Body of pancreas (tissue), 4 donors: ENCODE measurements at places on chromosomes 6 and 20. TPM values are rescaled to one million over a fixed set of nuclear protein-coding genes. Genes with fewer than 3 reads are reported as not detected.

Gene TSHZ2
- total RNA-seq: 9.6 TPM

Gene LY6G5B
- 8.3 TPM for total RNA-seq

Gene JPH2
- 2.1 TPM for total RNA-seq

Gene BTN1A1
- total RNA-seq: not detected

Gene PPP1R14C
- 0.26 TPM for total RNA-seq

Gene OPRM1
- not detected for total RNA-seq

Gene HLA-DOA
- 2.0 TPM for total RNA-seq

Gene PTCRA
- not detected for total RNA-seq

DNA sequence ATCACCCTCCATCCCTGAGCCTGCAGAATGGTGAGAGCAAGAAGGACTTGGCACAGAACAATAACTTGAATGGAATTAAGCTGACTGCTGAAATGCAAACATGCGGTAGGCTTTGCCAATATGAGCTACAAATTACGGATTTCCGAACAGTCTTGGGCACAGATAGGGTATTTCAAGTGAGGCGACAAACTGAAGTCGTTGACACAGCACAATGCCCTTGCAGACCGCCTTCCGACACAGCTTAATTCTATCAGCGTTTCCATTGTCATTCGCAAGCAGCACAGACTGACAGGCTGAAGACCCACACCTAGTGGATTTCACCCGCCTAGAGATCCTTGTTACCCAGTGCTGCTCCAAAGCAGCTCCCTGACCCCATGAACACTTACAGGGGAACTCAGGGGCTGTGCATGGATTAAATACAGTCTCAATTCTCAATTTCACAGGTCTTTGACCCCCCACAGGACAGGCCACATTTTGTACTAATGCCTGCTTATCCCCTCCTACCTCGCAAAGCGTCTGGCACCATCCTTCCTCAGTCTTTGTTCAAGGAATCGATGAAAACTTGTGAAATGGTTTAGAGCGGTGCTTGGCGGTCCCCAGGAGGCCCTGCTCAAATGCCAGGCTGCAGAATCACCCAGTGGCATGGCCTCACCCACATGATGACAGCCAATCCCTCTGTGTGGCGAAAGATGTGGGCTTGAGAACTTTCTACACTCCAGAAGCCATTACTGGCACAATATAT, 34.6 kb downstream of the RAMACL start:
- no peaks in the 10 kb centered on the region for H3K27me3 ChIP-seq
- no peak for DNase-seq
- H3K4me3 ChIP-seq: no peak overlapping the region
- H3K36me3 ChIP-seq: no peaks in the 10 kb centered on the region
- H3K4me1 ChIP-seq: peaks cover 15% of the 10 kb centered on the region

- no peak overlapping the region for H3K27ac ChIP-seq
- H3K4me1 ChIP-seq: no peaks in the 10 kb centered on the region
- no peaks in the 10 kb centered on the region for H3K27me3 ChIP-seq
- no peak for DNase-seq
- no peak overlapping the region for H3K4me3 ChIP-seq
- no peaks in the 10 kb centered on the region for H3K36me3 ChIP-seq
Measured at GRCh38 chr6:127402890-127403617, 56.1 kb downstream of the KIAA0408 start.

- H3K4me1 ChIP-seq: no peaks in the 10 kb centered on the region
- no peaks in the 10 kb centered on the region for H3K36me3 ChIP-seq
- no peak for DNase-seq
Measured at GRCh38 chr6:163637524-163637923, 223.0 kb downstream of the QKI start.

DNA sequence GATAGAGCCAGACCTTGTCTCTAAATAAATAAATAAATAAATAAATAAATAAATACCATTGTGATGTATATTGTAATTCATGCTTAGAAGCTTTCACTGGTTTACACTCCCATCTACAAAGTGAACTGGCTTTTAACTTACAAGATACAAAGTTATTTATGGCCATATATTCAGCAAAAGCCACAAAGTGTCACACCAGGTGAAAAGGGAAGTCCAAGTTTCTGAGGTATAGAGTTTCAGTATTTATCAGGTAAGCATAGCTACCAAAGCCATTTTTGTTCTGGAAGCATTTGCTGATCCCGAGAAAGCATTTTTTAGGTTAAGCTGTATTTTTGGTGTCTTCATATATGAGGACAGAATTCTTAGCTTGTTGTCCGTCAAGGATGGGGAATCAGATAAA, 22.1 kb upstream of the PKIG start:
- no peak for DNase-seq
- no peak overlapping the region for H3K27ac ChIP-seq
- no peaks in the 10 kb centered on the region for H3K4me1 ChIP-seq
- H3K27me3 ChIP-seq: no peaks in the 10 kb centered on the region
- no peaks in the 10 kb centered on the region for H3K36me3 ChIP-seq

DNA sequence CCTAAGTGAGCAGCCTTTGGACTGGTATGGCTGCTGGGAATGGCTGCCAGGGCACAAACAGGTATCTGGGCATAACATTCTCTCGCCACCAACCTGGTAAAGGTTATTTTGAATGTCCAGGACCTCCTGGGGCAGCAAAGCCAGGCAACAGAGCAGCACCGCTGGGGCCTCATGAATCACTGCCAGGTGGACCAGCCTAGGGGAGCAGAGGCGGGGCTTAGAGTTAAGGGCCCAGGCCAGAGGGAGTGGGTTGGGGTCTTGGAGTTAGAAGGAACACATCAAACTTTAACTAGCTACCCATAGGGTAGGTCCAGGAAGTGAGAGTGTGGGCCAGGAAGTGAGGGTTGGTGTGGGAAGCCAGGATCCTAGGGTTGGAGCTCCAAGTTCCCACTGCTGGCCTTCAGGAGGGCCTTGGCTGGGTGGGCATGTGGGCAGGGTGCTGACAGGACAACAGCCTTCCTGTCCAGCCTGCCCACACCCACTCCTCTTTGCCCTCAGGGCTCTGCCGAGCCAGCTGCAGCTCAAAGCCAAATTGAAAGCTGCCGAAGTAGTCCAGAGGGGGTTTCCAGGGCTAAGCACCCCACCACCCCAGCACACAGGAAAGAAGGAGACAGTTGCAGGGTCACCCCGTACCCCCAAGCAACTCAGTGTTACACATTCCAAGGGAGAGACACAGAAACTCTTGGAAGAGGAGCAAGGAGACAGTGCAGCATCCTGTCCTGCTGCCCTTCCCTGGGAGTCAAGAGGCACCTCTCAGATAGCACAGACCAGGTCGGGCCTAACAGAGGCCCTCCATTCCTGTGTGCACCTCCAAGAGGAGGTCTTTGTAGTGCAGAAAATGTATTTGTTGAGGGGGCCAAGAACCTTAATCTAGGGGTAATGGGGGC, 2.6 kb downstream of the NFKBIE start:
- no peak overlapping the region for H3K4me3 ChIP-seq
- H3K27me3 ChIP-seq: no peaks in the 10 kb centered on the region
- no peak for DNase-seq
- H3K27ac ChIP-seq: peak overlapping the region; percentile 87

- no peaks in the 10 kb centered on the region for H3K27me3 ChIP-seq
- peak; percentile 72 for DNase-seq
- peaks cover 48% of the 10 kb centered on the region for H3K4me1 ChIP-seq
- H3K4me3 ChIP-seq: no peak overlapping the region
Measured at GRCh38 chr20:62485062-62485700, 9.4 kb upstream of the GATA5 start.

- H3K4me1 ChIP-seq: no peaks in the 10 kb centered on the region
- no peak overlapping the region for H3K4me3 ChIP-seq
- no peak overlapping the region for H3K27ac ChIP-seq
- H3K36me3 ChIP-seq: no peaks in the 10 kb centered on the region
Measured at GRCh38 chr6:148445116-148445515, 102.5 kb downstream of the SASH1 start.

DNA sequence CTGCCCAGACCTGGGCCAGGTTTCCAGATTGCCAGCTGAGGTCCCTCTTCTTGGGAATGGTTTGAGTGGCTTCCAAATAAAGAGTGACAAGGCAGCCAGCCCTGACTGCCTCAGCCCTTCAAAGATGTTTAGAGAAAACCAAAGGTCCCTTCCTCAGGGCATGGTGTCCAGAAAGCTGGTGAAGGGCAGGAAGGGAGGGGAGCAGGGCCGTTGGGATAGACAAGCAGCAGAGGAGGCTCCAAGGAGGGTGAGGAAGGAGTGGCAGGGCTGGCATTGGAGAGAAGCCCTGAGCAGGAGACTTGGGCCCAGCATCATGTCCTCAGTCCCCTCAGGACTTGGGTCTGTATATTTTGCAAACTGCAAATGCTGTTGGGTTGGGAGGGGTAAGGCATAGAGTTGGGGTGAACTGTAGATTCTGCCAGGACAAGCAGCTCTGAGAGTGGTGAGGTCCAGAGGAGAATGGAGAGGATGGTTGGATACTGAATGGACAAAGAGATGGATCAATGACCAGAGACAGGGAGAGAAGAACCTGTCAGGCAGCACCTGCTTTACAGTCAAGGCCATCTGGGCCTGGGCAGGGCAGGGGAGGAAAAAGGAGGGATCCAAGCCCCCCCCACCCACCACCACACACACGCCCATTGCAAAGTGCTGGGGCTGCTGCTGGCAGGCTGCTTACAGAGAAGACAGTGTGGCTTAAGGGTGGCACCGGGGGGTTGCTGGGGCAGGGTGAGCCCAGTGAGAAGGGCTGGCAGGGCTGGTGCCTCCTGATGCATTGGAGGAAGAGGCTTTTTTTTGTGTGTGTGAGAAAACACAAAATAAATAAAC, 5.5 kb upstream of the DSN1 start:
- H3K4me1 ChIP-seq: peaks cover 4% of the 10 kb centered on the region
- H3K27ac ChIP-seq: no peak overlapping the region
- no peaks in the 10 kb centered on the region for H3K36me3 ChIP-seq
- H3K4me3 ChIP-seq: no peak overlapping the region
- H3K27me3 ChIP-seq: no peaks in the 10 kb centered on the region

GRCh38 chr6:128964233-128964755, 81.4 kb downstream of the LAMA2 start:
- H3K4me3 ChIP-seq: no peak overlapping the region
- H3K4me1 ChIP-seq: no peaks in the 10 kb centered on the region
- H3K27me3 ChIP-seq: no peaks in the 10 kb centered on the region
- no peak for DNase-seq
- no peak overlapping the region for H3K27ac ChIP-seq

- H3K4me1 ChIP-seq: peaks cover 26% of the 10 kb centered on the region
- H3K36me3 ChIP-seq: no peaks in the 10 kb centered on the region
- H3K4me3 ChIP-seq: no peak overlapping the region
- no peak overlapping the region for H3K27ac ChIP-seq
- DNase-seq: no peak
- no peaks in the 10 kb centered on the region for H3K27me3 ChIP-seq
Measured at GRCh38 chr20:41145821-41146620, 8.7 kb downstream of the PLCG1 start.

DNA sequence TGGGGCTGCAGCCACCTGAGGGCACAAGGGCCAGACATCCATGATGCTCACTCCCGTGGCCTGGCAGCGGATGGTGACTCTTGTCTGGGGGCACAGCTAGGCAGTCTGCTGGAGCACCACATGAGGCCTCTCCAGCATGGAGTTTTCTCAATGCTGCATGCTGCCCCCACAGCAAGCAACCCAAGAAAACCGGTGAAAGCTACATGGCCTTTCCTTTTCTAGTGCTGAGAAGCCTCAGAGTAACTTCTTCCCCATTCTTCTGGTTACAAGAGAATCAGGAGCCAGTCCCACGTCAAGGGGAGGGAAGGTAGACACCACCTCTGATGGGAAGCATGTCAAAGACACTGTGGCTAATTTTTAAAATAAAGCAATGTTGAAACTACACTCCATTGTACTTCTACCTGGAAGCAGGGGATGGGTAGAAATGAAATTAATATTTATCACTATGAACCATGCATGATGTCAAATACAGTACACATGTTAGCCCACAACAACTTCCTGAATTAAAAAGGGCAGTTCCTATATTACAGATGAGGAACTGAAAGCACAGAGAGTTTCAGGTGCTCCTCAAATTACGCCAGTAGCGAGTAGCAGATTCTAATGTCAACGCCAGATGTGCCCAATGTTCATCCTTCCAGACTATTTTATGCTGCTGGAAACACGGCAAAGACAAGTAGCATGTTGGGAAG, 101.5 kb downstream of the LAMP5 start:
- peaks cover 11% of the 10 kb centered on the region for H3K4me1 ChIP-seq
- no peak overlapping the region for H3K27ac ChIP-seq
- DNase-seq: no peak
- no peaks in the 10 kb centered on the region for H3K36me3 ChIP-seq

DNA sequence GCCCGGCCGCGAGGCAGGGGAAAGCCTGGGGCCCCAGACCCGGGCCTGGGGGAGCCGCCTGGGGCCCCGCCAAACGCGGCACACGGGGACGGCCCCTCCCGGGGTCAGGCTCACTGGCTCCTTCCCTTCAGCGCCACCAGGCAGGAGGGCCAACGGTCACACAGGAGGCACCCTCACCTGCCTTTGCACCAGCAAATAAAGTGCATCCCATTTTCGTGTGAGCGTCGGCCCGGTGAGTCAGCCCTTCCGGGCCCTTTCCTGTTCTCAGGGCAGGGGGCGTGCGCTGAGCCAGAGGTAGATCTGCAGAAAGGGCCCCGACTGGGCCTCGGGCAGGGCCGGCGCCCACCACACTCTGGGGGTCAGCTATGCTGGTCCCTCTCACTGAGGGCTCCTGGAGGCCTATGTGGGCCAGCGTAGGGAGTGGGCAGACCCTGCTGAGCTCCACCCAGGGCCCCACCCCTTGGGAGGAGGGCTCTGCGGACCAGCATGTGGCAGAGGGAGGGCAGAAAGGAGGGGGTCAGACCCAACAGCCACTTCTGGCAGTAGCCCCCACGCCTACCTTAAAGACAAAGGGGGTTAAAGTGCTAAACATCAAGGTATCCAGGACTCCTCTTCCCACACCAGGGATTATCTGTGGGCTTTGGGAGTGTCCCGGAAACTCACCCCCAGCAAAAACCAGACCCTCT, 931 bp upstream of the UCKL1 start:
- DNase-seq: peak; percentile 58
- H3K27ac ChIP-seq: peak overlapping the region; percentile 91
- no peaks in the 10 kb centered on the region for H3K27me3 ChIP-seq
- peaks cover 3% of the 10 kb centered on the region for H3K36me3 ChIP-seq
